Fibroblast of lung (primary cell): ENCODE measurements at places on chromosomes 3 and 15.
A peak's percentile ranks its signal among the peaks of the same experiment; 100 is the strongest.

GRCh38 chr3:56677286-56677685 lies 5.8 kb downstream of the TASOR start:
- no peak for DNase-seq

DNA sequence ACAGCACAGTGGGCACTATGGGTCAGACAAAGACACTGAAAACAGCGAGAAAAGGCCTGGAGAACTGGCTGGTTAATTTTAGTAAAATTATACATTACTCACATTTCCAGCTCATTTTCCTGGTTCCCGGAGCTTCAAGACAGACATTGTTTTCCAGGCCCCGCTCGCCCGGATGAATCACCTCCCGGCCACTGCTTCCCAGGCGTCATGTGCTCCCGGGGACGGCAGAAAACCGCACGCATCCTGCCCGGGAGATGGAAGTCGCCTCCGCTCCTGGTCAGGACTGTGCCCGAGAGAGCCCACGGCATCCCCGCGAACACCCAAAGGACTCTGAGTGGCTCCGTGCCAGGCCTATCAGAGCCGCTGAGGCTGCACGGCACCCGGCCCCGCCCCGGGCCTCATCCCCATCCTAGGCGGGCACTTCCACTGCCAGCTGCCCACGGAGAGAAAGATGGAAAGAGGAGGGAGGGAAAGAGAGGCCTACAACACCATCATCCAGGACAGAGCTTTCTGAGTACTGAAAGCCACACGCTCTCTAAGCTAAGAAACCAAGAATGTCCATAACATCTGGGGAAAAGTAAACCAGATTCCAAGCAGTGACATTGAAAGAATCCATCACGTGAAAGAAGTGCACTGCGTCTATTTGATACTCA lies 75.1 kb downstream of the VGLL4 start:
- peak; percentile 97 for DNase-seq

DNA sequence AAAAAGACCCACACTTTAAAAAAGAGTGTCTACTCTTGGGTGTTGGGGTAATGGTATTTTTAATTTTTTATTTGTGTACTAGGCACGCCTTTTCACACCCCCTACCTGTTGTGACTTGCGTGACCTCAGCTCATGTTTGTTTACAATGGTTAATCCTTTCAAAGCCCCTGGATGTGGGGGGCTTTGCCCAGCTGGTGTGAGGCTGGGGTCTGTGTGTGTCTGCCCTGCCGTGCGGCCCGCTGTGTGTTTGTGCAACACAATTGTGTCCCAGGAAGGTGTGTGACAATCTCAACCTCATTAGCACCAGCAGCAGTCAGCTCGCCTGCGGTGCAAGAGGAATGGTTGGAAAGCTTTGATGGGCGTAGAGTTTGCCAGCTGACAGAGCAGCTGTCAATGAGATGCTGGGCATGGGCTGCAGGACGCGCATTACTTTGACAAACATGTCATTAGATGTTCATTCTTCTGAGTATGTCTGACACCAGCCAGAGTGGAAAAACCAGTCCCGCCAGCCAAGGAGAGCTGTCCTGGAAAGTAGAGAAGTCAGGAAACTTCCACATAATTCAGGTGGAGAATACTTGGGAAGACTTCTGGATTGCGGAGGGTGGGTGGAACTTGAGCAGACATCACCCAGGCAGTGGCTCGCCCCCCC lies 9.6 kb downstream of the LRRK1 start:
- DNase-seq, result no peak

- peak; percentile 80 for DNase-seq
Measured at GRCh38 chr15:95266451-95267061, 1035.2 kb downstream of the MCTP2 start.

- no peak for DNase-seq
Measured at GRCh38 chr3:13263770-13264467, 156.2 kb downstream of the NUP210 start.

DNA sequence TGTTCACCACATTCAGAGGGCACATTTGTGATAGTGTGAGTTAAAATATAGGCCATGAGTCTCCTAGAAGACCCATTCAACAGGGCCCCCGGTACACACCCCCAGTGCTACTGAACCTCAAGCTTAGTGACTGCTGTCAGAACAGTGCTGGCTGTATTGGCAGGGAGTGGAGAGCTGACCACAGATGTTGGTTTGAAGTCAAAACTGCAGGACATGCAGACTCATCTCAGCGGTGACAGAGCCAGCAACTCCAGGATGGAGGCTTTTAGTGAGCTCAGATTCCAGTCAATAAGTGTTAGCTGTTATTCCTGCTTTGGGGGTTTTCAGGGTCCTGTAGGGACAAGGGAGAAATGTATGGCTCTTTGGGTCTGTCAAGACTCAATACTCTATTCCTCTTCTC lies 29.1 kb downstream of the PRR20G start:
- DNase-seq, result no peak

DNA sequence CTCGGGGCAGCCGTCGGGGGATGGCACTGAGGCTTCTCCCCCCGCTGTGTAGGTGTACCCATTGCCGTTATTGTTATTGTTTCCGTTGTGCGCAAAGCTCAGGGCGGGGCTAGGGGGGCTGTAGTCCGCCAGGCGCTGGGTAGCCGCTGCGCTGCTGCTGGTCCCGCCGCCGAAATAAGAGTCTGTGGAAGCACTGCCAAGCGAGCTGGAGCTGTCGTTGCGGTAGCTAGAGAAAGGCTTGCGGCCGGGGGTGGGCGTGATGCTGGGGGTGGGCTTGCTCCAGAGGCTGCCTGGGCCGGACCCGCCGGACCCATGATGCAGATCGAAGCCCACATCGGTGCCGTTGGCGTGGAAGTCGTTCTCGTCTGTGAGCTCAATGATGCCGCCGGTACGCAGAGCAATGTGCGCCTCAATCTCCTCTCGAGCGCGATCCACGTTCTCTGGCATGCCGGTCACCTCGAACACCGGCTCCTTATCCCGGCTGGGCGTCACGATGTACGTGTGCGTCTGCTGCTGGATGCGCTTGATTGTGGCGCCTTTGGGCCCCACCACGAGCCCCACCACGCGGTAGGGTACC lies 1.9 kb downstream of the MEX3B start:
- DNase-seq, result no peak

DNA sequence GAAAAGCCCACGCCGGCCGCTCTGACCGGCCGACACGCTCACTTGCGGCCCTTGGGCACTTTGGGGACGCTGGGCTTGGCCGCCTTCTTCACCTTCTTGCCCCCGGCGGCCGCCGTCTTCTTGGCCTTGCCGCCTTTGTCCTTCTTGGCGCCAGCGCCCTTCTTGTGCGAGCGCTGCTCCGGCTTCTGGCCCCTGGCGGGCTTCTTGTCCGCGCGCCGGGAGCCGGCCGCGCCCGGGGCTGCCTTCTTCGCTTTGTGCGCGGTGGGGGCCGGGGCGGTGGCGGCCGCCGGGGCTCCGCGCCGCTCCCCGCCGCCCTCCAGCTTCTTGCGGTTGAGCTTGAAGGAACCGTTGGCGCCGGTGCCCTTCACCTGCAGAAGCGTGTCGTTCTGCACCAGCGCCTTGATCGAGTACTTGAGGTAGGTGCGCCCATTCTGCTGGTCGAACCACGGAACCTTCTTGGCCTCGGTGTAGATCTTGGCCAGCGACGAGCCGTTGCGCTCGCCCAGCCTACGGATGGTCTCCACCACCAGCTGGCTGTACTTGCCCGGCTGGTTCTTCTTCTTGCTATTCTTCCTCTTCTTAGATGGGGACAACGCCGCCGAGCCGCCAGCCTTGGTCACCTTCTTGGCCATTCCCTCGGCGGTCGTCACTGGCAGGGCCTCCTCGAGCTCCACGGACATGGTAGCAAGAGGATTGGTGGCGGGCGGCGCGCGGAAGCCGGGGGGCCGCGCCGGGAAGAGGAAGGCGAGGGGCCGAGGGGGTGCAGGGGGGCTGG lies 36.7 kb downstream of the HMCES start:
- peak; percentile 23 for DNase-seq

DNA sequence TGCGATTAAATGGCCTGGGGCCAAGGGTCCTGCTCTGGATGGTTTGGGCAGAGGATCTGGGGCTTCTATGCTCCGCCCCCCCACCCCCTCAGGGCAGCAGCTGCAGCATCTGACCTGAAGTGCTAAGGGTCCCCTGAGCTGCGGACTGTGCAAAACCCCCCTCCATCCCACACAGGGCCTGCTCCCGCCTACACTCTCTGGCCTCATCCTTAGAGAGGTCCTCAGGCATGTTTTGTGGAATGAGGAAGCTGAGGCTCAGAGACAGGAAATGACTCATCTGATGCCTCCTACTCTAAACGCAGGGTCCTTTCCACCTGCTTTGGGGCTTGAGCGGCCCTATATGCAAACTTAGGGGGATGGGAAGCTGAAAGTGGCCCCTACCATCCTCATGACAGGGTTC lies 59.5 kb upstream of the CTSH start:
- peak; percentile 33 for DNase-seq

DNA sequence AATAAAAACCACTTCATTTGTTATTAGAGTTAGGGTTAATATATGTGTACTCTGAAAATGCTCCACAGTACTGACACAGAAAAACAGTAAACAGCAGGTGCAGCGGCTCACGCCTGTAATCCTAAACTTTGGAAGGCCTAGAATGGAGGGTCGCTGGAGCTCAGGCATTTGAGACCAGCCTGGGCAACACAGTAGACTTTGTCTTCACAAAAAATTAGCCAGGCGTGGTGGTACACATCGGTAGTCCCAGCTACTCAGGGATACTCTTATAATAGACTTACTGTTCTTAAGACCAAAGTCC lies 40.3 kb downstream of the UACA start:
- no peak for DNase-seq

DNA sequence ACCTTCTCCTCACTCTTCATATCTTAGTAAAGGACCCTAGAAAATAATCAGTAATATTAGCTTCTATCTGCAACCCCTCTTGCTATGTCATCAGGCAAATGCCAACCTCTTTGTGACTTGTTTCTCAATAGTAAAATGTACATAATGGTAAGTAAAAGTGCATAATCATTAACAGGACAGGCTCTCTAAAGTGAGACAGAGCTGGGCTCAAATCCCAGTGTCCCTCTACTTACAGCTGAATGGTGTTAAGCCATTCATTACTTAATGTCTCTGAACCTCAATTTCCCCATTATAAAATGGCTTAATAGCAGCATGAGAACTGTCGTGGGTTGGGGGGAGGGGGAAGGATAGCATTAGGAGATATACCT lies 62.6 kb upstream of the ATP11B start:
- DNase-seq, result no peak

DNA sequence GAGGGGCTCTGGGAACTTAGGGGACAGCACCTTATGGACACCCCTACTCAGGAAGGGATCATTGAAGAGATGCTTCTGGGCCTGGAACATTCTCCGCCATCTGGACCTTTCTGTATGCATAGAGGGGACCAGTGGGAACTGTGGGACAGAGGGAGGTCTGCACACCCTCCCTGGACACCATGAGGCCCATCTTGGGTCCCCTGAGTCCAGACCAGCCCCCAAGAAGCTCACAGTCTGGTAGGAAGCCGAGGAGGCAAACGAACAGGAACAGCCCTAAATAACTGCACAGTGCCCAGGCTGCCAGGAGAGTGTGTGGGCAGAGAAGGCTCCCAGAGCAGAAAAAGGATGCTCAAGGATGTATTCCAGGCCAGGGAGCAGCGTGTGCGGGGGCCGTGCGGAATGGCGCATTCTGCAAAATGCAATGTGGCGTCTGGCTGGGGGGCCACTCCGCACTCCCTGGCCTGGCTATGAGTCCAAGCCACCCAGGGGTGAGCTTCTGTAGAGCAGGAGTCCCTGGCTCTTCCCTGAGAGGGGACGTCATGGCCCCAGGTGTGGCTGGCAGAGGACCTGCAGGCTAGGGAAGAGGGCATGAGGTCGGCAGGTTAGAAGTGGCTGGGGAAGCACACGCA lies 24.5 kb upstream of the KLF13 start:
- no peak for DNase-seq

- peak; percentile 35 for DNase-seq
Measured at GRCh38 chr3:98894791-98895576, 6.5 kb downstream of the DCBLD2 start.

GRCh38 chr15:45182996-45183395 lies 4.8 kb downstream of the SHF start:
- DNase-seq, result no peak

- peak; percentile 45 for DNase-seq
Measured at GRCh38 chr3:115525731-115526130, 97.6 kb upstream of the GAP43 start.

DNA sequence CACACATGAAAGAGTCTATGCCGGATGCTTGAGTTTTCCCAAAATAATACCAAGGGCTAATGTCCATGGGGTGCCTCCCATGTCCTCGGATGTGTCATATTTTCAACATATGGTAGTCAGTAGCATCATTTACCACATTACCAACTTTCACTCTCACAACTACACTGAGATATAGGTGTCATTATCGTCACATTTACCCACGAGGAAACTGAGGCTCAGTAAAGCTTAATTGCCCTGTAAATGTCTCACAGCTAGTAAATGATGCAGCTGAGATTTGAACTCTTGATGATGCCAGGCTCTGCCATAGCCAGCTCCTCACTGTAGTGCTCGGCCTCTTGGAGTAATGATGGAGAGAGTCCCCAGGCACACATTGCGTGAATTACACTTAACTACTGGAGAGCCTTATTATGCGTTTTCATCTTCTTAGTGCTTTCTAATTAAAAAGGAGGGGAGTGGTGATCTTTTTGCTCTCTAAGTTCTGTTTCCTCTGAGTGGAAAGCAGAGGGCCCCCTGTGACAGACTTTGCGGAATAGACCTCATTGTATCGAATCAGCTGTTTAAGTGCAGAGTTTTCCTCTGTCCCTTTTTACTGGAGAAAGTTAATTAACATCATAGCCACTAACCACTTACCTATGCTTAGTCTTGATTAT lies 142.0 kb upstream of the SLCO3A1 start:
- no peak for DNase-seq

DNA sequence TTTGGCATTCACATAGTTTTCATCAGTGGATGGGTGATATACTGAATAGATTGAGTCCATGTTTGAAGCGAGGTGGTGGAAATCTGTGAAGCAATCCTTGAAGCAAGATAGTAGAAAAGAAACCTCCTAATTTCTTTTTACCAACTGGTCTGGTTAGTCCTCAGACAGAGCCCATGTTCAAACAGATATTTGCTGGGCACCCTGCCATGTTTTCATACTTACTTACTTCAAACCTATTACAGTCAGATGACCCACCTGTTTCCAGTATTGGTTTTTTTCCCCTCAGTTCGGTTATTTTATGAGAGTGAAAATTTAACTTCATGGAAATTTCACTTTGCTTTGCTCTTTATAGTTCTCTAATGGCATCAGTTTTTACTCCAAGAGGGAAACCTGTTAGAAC lies 23.7 kb downstream of the EXOSC7 start:
- no peak for DNase-seq

DNA sequence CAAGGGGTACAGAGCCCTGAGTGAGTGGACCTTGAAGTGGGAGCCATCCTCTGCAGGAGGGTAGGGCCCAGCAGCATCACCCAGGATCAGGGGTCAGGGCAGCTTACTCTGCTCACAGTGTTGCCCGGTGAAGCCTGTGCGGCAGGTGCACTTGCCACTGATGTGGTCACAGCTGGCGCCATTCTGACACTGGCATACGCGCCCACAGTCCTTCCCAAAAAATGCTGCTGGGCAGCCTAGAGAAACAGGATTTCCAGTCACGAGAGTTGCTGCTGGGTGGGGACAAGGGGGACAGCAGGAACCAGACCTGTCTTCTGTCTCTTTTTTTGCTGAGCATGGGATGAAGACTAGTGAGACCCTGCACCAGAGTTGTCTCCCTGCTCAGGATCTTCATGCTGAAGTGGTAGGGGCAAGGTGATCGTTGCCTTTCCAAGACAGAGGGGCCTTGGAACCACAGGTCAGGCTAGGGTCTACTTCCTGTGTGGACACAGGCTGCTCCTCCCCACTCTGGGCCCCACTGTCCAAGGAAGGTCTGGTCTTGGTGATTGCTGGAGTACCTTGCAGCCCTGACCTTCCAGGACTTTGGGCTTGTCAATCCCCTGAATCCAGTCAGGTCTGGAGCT lies 46.9 kb downstream of the RAB11A start:
- no peak for DNase-seq

GRCh38 chr3:52623234-52623792 lies 62.4 kb downstream of the PBRM1 start:
- DNase-seq, result no peak
